ENCODE measurements at places on chromosomes 2 and 18.

- DNase-seq: no peak
These were observed 35.1 kb upstream of the CYBRD1 start for GRCh38 chr2:171487201-171487600.

DNA sequence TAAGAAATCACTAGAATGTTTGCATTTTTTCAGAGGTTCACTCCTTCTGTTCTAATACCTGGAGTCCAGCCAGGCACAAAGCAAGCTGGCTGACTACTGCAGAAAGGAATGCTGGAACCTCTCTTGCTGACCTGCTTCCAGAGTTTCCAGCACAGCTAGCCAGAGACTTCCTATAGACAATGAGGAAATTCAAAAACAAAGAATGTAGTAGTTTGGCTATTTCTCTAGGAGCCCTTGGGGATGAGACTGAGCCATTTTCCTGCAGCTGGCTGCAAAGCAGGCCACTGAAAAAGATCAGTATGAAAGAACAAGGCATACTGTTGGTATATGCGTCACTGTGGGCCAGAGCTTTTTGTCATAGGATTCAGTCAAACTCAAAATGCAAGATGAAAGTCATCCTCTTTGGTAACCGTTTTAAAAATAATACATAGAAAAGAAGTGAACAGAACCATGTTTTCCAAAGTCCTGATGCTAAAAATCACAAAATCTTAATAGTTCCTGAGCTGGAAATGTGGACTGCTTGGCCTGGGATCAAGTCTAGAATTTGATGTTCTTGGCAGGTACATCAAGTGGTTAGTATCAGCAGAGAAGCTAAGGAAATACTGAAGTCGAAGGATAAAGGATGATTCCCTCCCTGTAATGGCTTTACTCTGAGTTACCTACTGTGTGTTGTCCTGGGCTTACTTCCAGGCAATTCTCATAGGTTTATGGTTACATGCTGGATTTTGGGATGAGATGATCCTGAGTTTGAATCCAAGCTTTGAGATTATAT, 9.0 kb upstream of the DSEL start:
- DNase-seq: peak; percentile 98

DNA sequence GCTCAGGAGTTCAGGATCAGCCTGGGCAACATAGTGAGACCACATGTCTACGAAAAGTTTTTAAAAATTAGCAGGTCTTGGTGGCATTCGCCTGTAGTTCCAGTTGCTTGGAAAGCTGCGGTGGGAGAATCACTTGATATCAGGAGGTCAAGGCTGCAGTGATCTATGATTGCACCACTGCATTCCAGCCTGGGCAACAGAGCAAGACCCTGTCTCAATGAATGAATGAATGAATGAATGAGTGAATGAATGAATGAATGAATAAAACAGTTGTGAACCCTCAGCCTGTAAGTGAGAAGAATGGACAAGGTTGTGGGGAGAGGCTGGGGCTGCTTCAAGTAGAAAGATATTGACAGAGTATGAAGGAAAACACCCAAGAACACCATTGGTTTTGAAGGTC, 48.0 kb downstream of the ARHGAP28 start:
- DNase-seq: no peak

GRCh38 chr18:42187611-42188380, 232.8 kb downstream of the PIK3C3 start:
- no peak for DNase-seq

- DNase-seq: no peak
These were observed 67.3 kb downstream of the APOB start for GRCh38 chr2:20976527-20976926.

GRCh38 chr2:51921076-51921475, 889.1 kb upstream of the NRXN1 start:
- DNase-seq: no peak

DNA sequence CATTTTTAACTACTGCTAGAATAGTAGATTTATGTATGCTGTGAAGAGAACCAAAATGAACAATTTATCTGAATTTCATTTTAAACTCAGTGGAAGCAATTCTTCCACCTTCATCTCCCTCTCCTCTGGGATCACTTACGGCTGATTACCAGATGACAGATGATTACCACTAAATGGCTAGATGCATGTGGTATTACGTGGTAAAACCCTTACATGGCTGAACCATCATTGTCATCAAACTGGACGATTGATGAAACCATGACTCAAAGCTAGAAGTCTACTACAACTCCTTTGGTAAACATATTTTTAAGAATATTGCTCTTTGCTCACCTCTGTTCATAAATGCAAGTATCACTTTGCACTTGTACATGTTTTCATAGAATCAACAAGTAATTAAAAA, 48.5 kb upstream of the DOCK10 start:
- DNase-seq: peak; percentile 73

Data from fibroblast of skin of left biceps (primary cell).